ENCODE measurements at places on chromosomes 16 and 17.

- DNase-seq = no peak
Observed at GRCh38 chr16:22385196-22385595, 10.8 kb upstream of the CDR2 start.

DNA sequence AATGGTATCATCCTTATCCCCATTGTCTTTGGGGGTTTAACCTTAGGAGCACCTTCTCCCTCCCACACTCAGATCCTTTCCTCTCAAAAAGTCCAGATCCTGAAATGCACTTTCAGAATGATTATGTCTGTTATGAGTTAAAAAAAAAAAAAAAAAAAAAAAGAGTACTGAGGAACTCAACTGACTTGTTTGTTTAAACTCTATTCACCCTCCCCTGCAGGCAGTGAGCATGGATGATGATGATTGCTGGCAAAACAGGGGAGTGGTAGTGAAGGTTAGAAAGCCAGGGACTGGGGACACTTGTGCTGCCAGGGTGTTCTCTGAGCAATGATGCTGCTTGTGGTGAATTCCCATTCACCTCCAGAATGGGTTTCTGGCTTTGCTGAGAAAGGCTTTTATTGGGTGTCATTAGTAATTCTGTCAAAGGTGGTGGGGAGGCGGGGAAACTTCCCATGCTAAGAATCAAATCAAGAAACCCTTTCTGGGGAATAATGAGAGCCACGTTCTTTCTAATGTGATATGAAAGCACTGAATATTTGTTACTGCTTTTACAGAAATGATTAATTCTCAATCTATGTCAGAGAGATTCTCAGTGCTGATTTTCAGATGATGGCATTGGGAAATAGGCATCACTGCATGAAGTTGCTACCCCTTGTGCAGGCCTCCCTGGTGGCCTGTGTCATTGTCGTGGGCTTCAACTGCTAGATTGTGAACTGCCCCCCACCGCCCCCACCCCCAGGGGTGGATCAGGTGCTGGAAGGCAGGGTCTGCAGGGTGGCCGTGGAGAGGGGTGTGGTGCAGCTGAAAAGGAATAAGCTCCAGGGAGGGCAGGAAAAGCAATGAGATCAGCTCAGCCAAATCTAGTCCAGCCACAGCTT, 14.1 kb downstream of the CCL4 start:
- DNase-seq = no peak

DNA sequence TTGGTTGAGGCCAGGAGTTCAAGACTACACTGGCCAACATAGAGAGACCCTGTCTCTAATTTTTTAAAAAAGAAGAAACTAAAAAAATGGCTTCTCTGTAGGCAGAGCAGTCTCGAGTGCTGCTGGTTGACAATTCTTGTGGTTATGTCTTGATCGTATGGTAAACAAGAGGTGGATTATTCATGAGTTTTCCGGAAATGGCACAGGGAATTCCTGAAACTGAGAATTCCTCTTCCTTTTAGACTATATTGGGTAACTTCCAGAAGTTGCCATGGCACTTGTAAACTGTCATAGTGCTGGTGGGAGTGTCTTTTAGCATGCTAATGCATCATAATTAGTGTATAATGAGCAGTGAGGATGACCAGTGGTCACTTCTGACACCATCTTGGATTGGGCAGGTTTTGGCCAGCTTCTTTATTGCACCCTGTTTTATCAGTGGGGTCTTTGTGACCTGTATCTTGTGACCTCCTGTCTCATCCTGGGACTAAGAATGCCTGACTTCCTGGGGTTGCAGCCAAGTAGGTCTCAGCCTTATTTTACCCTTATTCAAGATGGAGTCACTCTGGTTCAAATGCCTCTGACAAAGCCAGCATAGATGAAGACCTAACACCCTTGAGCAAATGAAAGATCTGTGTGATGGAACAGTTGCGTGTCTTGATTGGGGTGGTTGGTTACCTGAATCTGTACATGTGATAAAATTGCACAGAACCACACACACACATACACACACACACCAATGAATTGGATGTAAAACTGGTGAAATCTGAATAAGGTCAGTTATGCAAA, 30.2 kb downstream of the BMERB1 start:
- no peak for DNase-seq

DNA sequence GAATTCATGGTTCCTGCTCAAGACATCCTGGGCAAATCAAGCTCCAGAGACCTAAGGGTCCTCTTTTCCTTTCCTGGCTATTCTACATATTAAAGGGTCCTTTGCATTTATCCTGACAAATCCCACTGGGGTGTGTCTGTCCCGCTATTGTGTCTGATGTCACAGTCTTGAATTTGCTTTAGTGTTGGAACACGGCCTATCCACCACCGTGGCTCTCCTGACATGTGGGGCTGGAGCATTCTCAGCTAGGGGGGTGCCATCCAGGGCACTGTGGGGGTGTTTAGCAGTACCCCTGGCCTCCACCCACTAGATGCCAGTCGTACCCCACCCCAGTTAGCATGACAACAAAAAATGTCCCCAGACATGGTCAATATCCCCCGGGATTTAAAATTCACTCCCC, 92.9 kb downstream of the IRF8 start:
- no peak for DNase-seq

DNA sequence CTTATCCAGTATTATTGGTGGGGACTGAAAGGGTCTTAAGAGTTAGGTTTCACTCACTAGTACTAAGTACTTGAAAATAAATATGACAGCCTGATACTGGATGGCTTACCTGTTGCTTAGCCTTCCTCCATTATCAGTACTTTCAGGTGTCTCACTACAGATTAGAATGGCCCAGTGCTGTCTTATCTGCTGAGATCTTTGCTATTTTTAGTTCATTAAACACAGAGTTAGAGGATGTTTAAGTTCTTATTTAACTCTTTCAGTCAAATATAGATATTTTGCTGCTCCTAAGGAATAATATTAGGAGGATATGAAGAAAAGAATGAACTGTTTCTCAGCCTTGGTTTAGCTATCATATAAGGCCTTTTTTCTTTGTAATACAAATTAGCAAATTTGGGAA, 74.8 kb downstream of the NLK start:
- no peak for DNase-seq

DNA sequence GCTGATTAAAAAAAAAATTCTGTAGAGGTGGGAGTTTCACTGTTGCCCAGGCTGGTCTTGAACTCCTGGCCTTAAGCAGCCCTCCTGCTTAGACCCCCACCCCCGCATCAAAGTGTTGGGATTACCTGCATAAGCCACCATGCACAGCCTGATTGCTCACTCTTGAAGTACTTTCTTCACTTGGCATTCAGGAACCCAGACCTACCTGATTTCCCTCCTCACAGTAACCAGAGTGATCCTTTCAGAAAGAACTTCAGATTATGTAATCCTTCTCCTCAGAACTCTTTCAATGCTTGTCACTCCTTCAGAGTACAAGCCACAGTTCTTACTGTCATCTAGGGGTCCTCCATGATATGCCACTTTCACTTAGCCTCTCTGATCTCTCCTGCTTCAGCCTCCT, 1.4 kb downstream of the EFCAB13 start:
- DNase-seq = no peak

- no peak for DNase-seq
Observed at GRCh38 chr17:70071620-70072019, 3.4 kb upstream of the KCNJ16 start.

DNA sequence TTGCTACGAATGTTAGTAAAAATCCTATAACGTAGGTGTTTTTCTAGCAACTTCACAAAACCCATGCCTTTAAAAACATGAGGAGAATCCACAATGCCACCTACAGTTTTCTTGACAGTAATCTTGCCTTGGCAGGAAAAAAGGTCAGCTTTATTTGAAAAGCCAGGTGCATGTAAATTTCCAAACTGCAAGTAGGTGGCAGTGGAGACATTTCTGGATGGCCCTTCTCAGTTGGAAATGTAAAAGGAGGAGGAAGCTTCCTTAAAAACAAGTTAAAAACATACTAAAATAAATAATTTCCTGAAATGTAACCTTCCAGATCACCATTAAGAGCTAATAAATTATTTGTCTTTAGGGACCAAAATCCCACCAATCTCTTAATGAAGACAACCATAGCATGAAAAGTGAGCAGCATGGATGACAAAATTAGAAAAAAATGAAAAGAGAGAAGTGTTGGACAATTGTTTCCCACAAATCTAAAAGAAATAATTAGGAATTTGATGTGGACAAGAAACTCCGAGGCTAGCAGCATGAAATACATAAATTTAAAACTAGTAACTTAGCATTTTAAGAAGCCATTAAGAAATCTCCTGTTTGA, 152.2 kb downstream of the SNX11 start:
- DNase-seq = no peak

DNA sequence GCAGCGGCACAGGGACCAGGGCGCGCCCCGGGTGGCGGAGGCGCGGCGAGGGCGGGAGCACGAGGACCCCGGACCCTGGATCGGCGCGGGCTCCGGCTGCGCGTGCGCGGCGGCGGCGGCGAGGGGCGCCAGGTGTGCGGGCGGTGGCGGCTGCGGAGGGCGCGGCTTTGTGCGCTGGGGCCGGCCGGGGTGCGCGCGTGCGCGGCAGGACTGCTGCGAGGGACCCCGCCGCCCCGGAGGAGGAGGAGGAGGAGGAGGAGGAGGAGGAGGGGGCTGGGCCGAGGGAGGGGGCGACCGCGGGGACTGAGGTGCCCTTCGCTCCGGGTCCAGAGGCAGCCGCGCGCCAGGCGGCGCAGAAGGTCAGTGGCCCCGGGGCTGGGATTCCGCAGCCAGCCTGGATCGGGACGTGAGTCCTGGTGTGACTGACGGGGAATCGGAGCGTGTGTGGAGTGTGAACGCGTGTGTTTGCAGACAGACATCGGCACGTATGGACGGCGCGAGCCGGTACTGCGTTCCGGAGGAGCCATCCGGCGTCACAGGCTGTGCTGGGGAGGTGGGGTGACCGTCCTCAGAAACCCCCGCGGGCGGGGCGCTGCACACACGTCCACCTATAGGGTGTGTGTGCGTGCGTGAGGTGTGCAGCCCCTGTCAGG, 19.5 kb upstream of the RAP1GAP2 start:
- DNase-seq = peak; percentile 85

DNA sequence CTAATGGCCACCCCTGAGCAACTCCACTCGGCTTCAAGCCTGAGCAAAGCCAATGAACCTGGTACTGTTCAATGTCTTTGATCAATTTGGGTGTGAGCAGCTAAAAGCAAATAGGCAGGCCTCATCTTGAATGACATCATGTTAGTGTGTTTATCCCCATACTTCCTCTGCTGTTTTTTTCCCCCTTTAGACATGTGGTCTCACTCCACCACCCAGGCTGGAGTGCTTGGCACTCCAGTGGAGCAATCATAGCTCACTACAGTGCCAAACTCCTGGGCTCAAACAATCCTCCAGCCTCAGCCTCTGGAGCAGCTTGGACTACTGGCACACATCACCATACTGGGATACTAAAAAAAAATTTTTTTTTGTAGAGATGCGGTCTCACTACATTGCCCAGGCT, 75.4 kb downstream of the ARHGAP17 start:
- DNase-seq = no peak

DNA sequence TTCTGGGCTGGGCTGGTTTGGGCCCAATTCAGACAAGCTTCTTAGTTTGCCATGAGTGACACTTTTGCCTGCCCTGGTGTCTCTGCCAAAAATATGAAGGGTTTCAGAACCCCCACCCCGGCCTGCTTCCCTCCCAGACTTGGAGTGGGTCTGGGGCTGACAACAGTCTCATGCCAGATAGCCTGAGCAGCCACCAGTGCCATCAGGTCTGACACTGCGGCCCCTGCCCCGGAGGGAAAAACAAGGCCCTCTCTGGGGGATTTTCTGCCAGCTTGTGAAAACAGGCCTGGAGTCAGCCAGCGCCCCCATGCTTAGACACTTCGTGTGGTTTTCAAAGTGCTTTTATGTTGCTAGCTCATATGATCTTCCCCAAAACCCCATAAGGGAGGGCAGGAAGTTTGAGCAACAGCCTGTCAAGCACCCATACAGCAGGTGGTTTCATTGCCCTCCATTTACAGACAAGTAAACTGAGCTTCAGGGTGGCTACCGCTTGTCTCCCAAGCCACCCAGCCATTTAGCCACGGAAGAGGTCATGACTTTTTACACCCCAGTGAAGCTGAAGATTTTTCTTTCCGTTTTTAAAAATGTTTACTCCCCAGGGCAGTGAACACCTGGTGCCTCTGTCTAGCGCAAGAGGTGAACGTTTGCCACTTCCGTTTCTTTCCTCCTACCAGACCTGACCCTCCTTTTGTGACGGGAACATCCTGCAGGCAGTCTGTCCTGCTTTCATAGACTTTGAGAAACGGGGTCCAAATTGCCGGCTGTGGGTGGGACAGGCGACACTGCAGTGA, 300.6 kb downstream of the SEC14L1 start:
- peak; percentile 35 for DNase-seq

DNA sequence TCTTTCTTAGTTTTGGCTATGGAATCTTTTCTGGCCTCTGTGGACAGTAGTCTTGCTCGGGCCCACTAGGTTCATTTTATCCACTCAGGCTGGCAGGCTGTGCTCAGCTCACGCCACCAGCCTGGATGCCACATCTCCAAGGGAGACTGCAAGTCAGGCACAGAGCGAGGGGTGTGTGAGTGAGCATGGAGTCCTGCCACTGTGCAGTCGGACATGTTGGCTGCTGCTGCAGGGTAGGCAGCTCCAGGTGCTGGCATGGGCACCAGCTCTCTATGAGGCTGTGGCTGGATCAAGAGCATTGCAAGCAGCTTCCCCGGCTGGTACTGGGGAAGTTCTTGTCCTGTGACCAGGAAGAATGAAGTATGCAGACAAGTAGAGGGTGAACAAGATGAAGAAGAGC, 158.9 kb downstream of the PCTP start:
- DNase-seq = no peak

DNA sequence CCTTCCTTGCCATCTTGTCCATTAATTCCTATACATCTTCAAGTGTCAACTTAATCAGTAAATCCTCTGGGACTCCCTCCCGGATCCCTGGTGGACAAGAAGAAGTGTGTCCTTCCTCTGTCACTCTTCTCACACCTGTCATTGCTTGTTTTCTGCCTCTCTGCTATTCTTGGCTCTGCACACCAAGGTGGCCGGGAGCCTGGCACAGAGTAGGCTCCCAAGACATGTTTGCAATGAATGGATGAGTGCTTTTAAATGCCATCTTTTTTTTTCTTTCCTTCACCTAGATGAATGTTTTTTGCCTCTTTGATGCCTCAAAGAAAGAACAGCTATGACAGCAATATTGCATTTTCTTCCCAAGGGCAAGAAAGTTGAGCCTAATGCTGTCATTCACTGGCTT, 58.0 kb upstream of the CLEC18A start:
- DNase-seq = no peak

All from glutamatergic neuron (in vitro differentiated cells).